Activated CD4-positive, alpha-beta T cell treated with anti-CD3 and anti-CD28 coated beads, Interleukin-2, amount 50 U/mL, for 16 hours (primary cell): ENCODE measurements at places on chromosomes 1 and 21.

DNA sequence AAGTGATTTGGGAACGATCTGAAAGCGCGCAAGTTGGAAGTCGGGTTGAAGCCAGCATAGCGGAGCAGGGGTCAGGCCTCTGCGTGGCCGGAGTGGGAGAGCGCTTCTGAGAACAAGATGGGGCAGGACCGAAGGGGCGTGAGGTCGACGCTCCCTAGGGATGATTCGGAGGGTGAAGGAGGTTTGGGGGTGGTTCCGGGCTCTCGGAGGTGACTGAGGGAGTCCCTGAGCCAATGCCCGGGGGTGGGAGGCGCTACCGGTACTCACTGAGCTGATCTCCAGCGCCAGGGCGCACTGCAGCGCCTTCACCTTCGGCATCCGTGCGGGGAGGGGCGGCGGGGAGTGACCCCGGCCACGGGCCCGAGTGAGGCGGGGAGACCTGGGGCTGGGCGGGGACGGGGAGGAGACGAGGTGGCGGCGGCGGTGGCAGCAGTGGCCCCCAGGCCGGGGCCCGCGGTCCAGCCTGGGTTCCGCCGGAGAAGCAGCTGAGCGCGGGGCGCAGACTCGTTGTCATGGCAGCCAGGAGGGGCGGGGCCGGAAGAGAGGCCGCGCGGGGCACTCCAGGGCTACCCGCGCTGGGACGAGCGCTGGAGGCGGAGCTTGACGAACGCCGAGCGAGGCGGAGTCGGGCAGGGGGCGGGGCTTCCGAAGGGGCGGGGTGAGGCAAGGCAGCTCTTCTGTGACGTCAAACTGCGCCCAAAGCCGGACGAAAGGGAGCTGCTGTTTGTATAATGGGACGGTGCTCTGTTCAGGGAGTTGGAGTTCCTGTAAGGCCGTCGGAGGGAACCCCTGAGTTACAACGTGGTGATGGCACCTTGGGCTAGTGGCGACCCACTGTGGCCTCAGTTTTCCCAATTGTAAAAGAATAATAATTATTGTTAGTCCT is at the start of gene SPATA6:
Gene SPATA6, minus strand, starts transcription at position 514 of the 886 bp plus-strand sequence. Its CDS starts 196 bp downstream, at position 318.
- DNase-seq, result peak; percentile 96

DNA sequence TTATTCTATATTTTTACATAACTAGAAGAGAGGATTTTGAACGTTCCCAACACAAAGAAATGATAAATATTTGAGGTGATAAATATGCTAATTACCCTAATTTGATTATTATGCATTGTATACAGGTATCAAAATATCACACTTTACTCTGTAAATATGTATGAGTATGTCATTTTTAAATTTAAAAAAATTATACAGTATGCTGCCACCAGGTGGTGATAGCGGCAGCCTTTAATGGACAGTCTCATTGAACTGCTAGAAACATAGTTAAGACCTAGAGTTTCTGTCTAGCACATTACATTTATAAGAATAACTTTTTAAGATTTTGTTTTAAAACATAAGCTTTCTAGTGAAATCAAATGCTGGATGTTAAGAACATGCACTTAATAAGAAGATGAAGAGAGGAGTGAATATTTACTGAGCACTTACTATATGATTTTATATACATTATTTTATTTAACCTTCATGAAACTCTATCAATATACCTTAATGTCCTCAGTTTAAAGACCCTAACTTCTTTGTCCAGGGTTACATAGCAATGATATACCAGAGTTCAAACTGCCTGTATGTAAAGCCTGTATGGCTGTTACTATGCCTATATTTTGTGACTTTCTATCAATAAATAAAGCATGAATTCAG is 207.1 kb downstream of the NUF2 start:
- peak; percentile 36 for DNase-seq

GRCh38 chr1:92805216-92805615 is 20.3 kb upstream of the EVI5 start:
- no peak for DNase-seq

GRCh38 chr1:246001837-246002230 is 505.2 kb downstream of the SMYD3 start:
- DNase-seq, result no peak

- DNase-seq, result no peak
These were observed 38.7 kb upstream of the COL24A1 start for GRCh38 chr1:86195281-86195680.

GRCh38 chr1:61182480-61182879 is 100.1 kb downstream of the NFIA start:
- DNase-seq, result no peak
